ENCODE measurements at places on chromosomes 1 and 21.

- DNase-seq, result no peak
Observed at GRCh38 chr1:115765091-115765490, 3.4 kb downstream of the CASQ2 start.

DNA sequence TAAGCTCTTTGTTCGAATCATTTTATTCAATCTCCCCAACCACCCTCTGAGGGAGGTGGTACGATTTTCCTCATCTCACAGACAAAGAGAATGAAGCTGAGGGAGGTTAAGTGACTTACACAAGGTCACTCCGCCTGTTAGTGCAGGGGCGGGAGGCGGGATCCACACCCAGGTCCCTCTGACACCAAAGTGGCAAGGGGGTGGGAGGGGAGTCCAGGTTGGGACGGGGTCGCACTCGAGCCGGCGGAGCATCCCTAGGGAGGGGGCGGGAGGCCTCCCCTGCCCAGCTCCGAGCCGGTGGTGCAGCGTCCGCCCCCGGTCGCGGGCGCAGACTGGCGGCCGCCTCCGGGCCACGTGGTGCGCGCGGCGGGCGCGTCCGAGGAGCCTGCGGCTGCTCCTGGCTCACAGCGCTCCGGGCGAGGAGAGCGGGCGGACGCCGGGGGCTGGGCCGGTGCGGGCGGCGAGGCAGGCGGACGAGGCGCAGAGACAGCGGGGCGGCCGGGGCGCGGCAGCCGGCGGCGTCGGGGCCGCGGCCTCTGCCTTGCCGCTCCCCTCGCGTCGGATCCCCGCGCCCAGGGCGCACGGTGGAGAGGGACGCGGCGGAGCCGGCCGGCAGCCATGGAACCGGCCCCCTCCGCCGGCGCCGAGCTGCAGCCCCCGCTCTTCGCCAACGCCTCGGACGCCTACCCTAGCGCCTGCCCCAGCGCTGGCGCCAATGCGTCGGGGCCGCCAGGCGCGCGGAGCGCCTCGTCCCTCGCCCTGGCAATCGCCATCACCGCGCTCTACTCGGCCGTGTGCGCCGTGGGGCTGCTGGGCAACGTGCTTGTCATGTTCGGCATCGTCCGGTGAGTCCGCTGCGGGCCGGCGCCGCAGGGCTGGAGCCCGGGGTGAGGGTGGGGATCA, at the start of gene OPRD1:
TSS of gene OPRD1 (plus strand) at position 405 of the 903 bp plus-strand sequence. CDS start at position 619, 214 bp downstream.
- peak; percentile 41 for DNase-seq

DNA sequence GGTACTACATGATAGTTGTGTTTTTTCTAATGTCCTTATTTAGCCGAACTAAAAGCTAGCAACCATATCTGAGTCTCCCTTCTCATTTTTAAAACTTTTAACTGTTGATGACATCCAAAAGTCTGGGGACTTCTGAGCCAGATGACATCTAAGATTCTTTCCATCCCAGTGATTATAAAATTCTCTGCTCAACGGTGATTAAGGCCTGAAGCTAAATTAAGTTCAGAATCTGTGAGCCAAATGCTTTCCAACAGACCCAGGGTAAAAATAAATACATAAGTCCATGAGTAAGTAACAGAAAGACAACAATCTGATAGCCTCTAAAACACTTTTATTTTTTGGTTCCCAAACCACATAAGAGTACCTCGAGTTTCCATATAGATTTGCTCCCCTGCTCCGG, 13.1 kb upstream of the PTP4A2 start:
- DNase-seq, result no peak

DNA sequence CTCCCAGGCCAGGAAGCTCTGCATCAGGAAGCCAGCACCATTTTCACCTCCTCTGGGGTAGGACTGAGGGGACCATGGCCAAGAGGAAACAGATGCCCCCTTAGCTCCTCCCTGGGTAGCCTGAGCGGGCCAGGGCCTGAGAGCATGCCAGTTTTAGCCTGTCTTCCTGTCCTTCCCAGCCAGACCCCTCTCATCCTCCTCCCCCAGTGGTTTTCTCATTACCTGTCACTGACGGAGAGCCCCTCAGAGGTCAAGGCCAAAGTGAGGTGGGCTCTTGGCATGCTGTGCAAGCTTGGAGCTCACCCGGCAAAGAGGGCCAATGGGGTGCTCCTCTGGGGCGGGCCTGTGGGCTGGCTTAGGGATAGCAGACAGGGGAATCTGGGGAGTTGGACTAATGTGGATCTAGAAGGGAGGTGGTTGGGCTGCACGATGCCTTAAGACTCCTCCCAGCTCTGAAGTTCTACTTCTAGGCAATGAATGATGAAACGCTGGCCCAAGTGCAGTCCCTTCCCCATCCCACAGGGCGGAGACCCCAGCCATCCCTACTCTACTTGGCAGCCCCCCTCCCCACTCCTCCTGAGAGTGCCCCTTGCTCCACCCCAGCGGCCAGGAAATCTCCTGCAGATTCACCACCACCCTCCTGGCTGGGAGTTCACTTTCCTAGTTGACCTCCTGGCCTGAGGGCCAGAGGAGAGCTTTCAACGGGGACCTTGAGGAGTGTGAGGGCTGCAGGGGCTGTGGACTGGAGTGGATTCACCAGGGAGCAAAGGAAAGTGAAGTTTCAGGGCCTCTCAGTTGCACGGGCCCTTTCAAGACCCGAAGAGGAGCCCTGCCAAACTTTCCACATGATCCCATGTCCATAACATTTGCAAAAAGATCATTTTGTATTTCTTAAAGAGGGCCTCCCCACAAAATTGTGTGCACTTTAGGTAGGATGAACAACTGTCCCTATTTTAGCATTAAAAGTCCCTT, 9.4 kb upstream of the LMNA start:
- DNase-seq, result no peak

DNA sequence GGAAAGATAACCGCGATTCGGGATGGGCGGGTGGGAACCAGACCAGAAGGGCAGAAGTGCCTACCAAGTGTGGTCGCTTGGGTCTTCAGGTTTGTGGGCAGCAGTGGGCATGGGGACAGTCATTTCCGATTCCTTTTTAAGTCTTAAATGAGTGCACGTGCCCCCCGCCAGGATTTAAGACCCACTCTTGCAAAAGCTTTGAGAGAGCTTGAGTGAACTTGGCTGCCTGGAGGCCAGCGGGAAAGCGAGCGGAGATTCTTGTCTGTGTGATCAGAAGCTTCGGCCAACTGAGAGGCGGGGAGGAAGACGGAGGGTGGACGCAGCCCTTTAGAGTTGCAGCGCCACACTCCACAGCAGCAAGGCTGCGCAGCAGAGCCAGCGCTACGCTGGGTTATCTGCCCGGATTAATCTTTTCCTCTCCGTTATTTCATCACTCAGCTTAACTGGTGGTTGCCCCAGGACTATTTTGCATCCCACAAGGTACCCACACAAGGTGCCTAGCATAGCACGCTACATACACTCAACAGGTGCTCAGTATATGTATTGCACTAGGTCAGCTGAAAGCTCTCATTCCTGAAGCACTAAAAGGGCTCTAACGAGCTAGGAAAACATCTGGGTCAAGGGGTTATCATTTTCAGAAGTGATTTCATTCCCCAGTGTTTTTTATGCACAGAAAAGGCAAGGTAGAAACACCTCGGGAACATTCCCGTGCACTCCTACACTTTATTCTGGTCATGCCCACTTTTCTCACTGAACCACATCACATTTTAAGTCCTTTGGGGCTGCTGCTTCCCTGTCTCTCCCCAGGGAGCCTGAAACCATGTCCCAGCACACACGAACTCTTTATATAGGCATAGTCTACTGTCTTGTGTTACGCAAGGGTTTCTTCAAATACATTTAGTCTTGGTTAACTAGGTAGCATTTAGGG, 1.5 kb upstream of the BATF3 start:
- no peak for DNase-seq

DNA sequence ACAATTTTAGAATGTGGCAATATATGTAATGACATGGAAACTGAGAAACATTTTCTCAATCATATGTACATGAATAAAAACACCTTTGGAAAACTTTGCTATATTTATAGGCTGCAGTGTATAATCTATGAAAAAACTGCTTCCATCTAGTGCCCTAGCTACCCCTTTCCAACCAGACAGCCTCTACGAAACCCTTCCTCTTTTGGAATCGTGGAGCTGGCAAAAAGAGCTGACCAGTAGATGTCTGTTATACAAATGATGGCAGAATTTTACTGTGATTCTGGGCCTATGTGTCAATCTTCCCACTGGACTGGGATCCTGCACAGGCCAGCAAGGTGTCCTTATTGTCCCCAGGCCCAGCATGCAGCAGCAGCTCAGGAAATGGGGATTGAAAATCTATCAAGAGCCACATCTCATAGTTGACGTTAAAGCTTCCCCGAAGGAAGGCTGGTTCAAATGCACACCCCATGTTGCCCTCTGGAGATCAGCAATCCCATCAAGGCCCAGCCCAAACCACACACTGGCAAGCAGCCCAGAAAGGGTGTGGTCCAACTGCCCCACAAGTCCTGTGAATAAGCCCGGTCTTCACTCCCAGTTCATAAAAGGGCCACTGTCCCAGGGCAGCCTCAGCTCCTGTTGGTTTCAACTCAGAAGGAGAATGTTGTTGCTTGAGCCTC, 8.8 kb upstream of the FAM20B start:
- DNase-seq, result peak; percentile 95
